Mammary epithelial cell (primary cell): ENCODE measurements at places on chromosomes 6 and 20. TPM values are rescaled to one million over a fixed set of nuclear protein-coding genes. Genes with fewer than 3 reads are reported as not detected.

TNNC2 gene
- total RNA-seq = not detected

SPATS1 gene
- total RNA-seq = not detected in 2 replicates

GSTA2 gene
- total RNA-seq = not detected in 2 replicates

ZC3H12D gene
- 0.16 TPM in 1 of 2 replicates, not detected in the other for total RNA-seq

TTLL9 gene
- 0.21 TPM in 1 of 2 replicates, not detected in the other for total RNA-seq

DNA sequence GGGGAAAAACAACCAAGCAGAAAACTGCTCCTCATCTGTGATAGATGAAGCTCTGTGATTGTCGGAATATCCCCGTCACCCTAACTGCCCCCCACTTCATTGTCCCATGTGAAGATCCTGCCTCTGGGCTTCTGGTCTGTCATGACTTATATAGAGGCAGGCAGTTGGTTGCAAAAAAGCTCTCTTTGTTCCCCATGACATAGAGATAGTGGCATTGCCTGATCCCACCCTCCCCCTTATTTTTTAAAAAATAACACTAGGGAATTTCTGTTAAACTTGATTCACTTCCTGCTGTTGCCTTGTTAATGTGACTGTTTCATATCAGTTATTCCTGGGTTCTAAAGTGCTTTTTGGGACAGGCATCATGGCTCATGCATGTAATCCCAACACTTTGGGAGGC, 203.1 kb downstream of the JARID2 start:
- DNase-seq = no peak

GRCh38 chr6:80466981-80467380, 360.5 kb downstream of the BCKDHB start:
- DNase-seq = no peak

DNA sequence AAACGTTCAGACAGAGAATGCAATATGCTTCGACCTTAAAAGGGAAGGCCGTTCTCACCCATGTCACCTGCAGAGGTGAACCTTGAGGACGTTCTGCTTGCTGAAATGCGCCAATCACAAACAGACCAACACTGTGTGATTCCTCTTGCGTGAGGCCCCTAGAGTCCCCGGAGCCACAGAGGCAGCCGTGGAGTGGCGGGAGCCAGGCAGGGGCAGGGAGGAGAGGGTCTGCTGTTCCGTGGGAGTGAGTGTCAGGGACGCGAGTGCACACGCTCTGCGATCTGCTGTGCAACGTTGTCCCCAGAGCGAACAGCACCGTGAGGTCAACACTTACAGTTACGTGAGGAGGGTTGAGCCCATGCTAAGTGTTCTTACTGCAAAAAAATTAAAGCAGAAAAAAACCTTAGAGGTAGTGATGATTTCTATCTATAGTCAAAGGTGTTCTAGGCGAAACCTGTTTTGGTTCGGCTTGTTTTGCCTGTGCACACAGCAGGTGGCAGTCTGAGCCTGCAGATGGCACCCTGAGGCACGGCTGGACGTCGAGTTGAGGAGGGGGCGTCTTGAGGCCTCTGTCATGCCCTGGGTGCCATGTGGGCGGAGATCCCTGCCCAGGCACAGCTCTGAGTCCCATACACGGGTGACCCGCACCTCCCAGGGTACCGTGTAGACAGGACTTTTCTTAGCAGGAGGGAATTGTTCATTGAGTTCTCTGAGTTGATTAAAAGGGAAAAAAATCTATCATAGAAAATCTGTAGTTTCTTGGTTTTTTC, 71.7 kb upstream of the FRMD1 start:
- DNase-seq = no peak

DNA sequence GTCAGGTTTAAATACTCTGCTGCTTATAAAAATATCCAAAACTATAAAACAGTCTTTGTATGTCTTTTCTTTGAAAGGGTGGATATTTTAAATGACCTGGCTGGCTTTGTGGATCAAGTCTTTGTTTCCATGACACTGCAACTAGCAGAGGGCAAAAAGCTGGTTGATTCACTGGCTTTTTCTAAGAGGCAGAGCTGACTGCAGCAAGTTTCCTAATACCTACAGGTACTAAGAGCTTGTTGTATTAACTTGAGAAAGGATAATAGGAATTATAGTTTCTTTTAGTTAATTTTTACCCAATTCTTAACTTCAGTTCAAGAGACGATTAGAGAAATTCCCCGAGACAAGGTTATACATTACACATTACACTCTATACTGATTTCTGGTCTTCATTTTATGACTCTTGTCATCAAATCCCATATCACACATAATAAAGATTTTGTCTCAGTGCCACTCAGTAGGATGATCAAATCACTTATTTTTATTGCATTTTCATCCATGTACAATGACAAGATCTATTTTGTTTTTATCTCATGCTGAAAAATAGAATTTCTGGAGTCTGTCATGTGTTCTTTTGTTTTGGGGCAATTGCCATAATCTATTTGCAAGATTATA, 120.1 kb upstream of the RIMS1 start:
- DNase-seq = no peak

DNA sequence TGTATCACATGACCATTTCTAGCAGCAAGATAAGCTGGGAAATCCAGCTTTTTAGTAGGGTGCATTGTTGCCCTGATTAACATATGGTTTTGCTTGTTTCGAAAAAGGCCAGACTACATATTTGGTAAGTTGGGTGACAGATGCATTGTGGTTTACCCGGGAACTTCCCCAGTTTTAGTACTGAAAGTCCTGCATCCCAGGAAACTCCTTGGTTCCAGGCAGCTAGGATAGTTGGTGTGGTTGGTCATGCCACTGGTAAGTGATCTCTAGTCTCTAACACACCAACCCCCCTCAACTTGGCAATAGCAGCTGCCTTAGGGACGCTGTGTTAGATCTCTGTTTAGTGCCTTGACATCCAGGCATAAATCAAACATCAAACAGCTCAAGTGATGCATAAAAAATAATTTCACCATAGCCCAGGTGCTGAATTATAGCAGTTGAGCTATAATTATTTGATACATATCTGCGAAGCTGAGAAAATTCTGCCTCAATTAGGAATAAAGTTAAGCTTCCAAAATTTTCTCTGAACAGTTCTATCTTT, 216.5 kb downstream of the TFAP2C start:
- DNase-seq = no peak

DNA sequence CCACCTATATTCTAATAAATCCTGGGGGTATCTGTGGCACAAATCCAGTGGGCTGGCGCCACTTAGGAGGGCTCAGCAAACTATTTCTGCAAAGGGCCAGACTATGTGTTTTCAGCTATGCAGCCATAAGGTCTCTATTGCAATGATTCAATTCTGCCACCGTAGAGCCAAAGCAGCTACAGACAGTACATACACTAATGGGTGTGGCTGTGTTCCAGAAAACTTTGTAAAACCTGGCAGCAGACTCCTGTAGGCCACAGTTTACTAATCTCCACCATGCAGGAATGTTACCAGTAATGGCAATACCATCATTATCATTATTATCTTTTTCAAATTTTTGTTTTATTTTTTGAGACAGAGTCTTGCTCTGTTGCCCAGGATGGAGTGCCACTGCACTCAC, 65.7 kb downstream of the SULF2 start:
- DNase-seq = no peak

- peak; percentile 2 for DNase-seq
These were observed 3.5 kb upstream of the DEFB110 start for GRCh38 chr6:50025258-50025657.
